Left renal cortex interstitium (tissue), 4 donors: ENCODE measurements at places on chromosomes 1 and 21. TPM values are rescaled to one million over a fixed set of nuclear protein-coding genes. Genes with fewer than 3 reads are reported as not detected.

- DNase-seq: no peak
These were observed 37.5 kb upstream of the ATP2B4 start for GRCh38 chr1:203589171-203589570.

- DNase-seq: no peak
These were observed 98.6 kb upstream of the EDN2 start for GRCh38 chr1:41582851-41583657.

GRCh38 chr21:42956824-42957630 is 17.3 kb upstream of the PKNOX1 start:
- DNase-seq: no peak

- DNase-seq: no peak
These were observed 184.4 kb downstream of the COQ8A start for GRCh38 chr1:227124473-227124872.

Gene PRELP
- polyA plus RNA-seq: 5.5 TPM

Gene PTPN22
- 0.65 TPM for polyA plus RNA-seq

Gene PCP4
- 14.4 TPM for polyA plus RNA-seq
